ENCODE measurements at places on chromosomes 2 and 18. TPM values are rescaled to one million over a fixed set of nuclear protein-coding genes. Genes with fewer than 3 reads are reported as not detected.

Gene FAP
- total RNA-seq = 2.2 TPM

Gene ACKR3
- total RNA-seq = 20.3 TPM

Gene LHCGR
- total RNA-seq = 0.16 TPM

Gene COBLL1
- 10.8 TPM for total RNA-seq

Gene BIRC6
- 272 TPM for total RNA-seq

Data from occipital lobe (tissue), 3 donors.